ENCODE measurements at places on chromosomes 13 and 19.

DNA sequence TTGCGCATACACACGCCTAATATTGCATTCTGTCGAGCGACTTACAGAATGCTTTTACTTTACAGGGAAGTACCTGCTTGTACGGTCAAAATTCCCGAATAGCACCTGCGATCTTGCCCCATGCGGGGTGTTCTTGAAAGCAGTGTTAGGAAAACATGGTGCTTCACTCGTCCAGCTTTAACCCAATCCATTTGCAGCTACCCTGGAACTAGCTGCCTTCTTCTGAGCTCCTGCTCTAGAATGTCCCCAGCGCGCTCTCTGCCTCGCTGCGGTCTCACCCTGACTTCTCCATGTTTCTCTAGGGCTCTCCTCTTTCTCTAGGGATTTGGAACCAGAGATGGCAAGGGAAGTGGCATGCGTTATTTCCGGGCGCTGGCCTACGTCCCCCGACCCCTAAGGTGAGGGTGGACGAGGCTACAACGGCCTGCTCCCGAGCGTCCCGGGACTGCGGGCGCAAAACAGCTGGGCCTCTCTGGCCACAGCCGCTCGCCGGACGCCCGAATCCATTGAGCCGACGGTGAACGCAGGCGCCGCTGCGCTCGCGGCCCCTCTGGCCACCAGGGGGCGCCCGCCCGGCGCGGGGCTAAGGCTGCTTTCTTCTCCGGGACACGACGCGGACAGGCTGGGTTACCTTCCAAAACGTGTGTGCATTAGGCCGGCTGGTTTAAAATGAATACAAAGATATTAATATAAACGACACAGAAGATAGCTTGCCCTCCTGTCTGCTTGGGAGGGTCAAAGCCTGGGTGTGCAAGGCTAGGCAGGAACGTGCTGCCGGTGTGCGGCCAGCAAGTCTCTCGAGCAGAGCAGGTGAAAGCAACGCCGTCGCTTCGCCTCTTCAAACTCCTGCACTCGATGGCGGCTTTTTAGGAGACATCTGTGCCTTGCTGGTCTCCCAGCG, 1.8 kb upstream of the SPRY2 start:
- peak; percentile 84 for DNase-seq

DNA sequence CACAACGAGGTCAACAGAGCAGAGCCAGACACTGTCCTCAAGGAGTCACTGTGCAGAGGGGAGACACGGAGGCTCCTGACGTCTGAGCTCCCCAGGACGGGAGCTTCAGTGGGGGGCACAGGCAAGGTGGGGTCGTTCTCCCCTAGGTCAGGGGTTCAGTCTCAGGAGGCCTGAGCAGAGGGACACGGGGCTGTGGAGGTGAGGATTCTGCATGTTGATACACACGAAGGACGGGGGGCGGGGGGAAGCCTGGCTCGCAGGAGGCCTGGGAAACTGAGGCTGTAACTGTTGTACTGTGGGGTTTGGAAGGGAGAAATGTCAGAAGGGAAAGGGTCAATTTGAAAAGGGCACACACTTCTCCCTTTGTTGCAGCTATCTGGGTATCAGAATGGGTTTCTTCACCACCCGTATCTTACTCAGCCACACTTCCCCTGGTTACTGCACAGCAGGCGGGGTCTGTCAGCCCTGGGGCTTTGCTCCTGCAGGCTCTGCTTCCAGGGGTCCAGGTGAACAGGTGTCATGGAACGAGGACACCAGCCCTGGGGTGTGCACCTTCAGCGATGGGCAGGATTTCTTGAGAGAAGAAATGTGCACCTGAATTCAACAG, 748 bp upstream of the SIGLEC8 start:
- no peak for DNase-seq

- DNase-seq = no peak
Observed at GRCh38 chr13:35917252-35917941, 213.8 kb downstream of the DCLK1 start.

- DNase-seq = no peak
Observed at GRCh38 chr13:112177450-112178288, 110.7 kb downstream of the SOX1 start.

DNA sequence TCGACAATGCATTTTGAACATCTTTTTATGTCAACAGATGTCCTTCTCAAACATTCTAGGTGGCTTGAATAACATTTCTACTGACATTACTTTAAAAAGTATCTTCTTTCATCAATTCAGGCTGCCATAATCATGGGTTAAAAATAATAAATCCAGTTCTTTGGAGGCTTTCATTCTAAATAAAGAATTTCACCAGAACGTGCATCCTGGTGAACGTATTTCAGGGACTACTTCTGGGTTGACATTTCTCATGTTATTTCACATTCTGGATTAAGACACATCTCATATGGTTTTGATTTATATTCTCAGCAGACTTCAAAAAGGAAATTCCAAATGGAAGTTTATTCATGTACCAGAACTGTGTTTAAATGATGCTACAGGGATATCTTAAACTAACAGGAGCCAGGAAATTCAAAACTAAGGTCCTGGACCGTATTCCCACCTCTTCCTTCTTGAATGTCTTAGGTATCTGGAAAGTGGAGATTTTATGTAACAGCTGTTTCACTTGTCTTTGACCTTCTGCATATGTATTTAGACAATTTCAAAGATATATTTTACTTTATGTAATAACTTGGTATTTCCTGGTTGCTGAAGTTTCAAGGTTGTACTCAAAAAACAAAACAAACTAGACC, 107.2 kb downstream of the STARD13 start:
- no peak for DNase-seq

- no peak for DNase-seq
Observed at GRCh38 chr13:51740698-51741097, 63.3 kb downstream of the DHRS12 start.

GRCh38 chr19:20078581-20079031, 806 bp downstream of the ZNF90 start:
- peak; percentile 26 for DNase-seq

GRCh38 chr13:56975647-56976046, 165.1 kb upstream of the PRR20A start:
- DNase-seq = no peak

GRCh38 chr19:22532388-22533300, 101.5 kb upstream of the ZNF492 start:
- no peak for DNase-seq

GRCh38 chr19:33241091-33241529, 15.5 kb upstream of the SLC7A10 start:
- no peak for DNase-seq

- DNase-seq = no peak
Observed at GRCh38 chr19:13149628-13150186, 468 bp downstream of the STX10 start.

GRCh38 chr19:44576843-44577565, 36.4 kb upstream of the IGSF23 start:
- peak; percentile 73 for DNase-seq

GRCh38 chr13:26561651-26562511, 4.4 kb downstream of the WASF3 start:
- DNase-seq = no peak

DNA sequence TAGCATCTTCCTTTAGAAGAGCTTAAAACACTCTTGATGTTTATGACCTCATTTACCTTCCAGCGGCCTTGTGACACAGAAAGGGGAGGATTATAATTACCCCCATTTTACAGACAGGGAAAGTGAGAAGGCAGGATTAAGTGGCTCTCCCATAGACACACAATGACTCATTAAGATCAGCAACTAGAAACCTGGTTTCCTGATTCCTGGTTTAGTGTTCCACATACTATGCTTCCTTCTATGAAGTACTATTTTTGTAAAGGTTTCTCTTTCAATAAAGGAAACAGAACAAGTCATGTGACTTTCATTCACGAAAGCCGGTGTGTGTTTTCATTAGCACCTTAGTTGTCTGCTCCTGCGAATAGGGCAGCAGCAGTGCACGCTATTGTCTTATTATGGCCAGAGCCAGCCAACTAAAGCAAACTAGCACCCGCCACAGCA, 8.3 kb downstream of the IRS2 start:
- peak; percentile 38 for DNase-seq

GRCh38 chr19:30682999-30683536, 310.9 kb downstream of the ZNF536 start:
- peak; percentile 60 for DNase-seq

- DNase-seq = no peak
Observed at GRCh38 chr19:58466089-58466759, 656 bp upstream of the ZNF324 start.

DNA sequence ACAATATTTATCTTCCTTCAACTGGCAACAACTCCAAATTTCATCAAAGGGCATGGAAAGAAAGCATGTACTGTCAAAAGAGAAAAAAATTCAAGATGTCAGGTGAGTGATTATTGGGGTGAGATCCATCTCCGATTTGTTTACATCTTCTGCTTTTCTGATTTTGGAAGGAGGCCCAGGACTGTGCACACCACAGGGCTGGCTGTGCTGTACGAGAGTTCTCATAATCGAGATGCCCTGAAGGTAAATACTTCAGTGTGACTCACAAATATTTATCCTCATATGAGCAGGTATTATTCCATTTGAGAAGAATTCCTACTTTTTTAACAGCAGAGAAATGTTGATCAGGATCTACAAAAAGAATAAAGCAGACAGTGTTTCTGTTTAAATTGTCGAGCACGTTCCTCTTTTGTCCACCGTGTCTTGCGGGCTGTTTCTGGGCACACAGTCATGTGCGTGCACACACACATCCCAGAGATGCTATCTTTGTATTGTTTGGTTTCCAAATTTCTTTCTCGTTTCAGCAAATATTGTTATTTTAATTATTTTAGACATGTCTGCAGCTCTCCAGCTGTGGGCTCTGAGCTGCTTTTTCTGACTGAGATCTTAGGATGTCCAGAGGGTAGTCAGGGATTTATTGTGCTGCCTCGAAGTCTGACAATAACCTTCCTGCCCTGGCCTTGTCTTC, 103.8 kb downstream of the KL start:
- DNase-seq = peak; percentile 32

- DNase-seq = no peak
Observed at GRCh38 chr19:51251468-51251820, 564 bp downstream of the SIGLECL1 start.

DNA sequence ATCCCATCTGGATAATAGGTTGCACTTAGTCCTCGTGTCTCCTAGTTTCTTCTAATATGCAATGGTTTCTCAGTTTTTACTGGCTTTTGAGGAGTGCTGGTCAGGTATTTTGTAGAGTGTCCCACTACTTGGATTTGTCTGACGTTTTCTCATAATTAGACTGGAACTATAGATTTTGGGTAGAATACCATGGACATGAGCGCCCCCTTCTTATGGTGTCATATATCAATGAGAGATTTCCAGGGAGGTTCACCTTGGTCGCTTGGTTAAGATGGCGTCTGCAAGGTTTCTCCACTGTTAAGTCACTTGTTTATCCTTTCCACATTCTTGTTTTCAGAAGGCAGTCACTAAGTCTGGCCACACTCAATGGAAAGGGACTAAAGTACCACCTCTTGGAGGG, 6.7 kb downstream of the SOHLH2 start:
- DNase-seq = no peak

DNA sequence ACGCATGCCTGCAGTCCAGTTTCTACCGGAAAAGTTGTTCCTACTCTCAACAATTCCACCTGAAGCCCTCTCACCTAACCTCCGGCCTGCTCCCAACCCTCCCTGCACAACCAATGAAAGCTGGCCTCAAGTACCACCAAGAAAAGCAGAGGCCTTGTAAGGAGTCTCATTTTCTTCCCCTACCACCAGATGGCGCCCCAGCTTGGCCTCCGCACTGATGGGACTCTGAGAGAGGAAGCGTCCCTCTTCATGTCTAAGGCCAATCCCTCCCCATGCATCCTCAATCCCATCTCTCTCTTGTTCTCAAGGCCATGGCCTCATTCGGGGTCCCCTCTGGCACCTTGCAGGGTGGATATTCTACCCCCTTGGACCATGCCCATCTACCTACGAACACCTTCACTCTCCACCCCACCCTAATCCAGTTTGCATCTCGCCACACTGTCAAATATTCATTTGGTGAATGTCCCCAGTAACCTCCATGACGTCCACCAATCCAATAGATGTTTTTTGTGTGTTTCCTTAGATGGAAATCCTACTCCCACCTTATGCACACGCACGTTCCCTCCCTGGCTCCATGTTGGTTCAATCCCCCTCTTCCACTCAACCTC, 412.8 kb downstream of the ZNF536 start:
- no peak for DNase-seq

DNA sequence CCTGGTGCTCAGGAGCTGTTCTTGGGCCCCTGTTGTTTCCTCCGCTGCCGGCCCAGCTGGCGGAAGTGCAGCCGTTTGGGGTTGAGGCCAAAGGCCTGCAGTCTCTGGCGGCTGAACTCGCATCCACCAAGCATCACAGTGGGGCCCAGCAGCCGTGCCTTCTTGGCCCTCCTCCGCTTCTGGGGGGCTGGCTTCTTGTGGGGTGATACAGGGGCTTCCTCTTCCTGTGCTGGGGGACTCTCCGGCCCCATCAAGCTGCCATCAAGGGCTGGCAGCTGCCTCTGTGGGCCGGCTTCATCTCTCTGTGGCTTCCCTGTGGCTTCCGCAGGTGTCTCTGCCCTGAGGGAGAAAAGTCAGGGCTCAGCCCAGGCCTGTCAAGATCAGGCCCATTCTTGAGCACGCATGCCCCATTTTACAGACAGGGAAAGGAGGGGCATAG, 10.3 kb downstream of the ATG4D start:
- DNase-seq = no peak

DNA sequence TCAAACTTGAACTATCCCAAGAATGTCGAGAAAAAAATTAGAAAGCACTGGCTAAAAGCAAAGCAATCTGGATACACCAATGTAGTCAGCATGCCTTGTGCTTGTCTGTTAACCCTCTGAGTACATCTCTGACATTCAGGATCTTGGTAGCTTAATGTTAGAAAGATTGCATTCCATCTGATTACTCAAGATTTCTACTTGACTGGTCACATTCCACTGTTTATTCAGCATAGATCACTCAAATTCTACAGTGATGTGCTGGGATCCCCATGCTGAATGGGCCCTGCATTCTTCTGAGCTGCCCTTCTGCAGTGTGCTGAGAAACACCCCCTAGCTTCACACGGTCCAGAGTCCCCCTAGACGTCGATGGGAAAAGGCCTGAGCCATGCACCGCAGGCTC, 295.4 kb upstream of the MAB21L1 start:
- no peak for DNase-seq

DNA sequence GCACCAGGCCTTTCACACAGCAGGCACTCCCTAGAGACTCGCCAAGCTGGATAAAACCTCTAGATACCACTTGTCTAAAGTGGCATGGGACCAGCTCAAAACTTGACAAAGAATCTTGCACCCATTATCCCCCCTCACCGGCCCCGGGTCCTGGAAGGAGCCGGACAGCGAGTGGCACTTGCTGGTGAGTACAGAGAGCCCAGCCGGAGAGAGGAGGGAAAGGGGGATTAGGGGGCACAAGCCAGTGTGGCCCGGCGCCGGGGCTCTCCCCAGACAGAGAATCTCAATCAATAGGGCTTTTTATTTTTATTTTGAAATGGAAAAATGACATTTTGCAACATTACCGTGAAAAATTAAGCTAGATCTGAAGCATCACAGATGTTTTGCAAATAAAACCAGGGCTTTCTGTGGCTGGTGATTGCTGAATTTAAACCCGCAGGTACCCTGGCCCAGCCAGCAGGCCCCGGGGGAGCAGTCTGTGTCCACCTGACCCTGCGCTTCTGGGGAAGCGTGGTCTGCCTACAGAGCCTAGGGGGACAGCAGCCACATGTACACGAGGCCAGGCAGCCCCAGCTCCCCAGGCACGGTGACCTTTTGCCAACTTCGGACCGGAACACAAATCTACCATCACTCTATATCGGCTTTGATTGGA, 10.0 kb upstream of the VSTM2B start:
- DNase-seq = no peak

- no peak for DNase-seq
Observed at GRCh38 chr13:93685900-93686299, 459.3 kb downstream of the GPC6 start.

GRCh38 chr13:50998326-50998725, 88.7 kb downstream of the RNASEH2B start:
- no peak for DNase-seq

GRCh38 chr19:1513499-1514294, 878 bp upstream of the ADAMTSL5 start:
- DNase-seq = no peak
